ENCODE measurements at places on chromosomes 1 and 21. TPM values are rescaled to one million over a fixed set of nuclear protein-coding genes. Genes with fewer than 3 reads are reported as not detected.

The HSD17B7 gene
- total RNA-seq = 41.9 TPM

The LCE1C gene
- total RNA-seq = not detected

The TAL1 gene
- total RNA-seq = 0.94 TPM

The KRTAP19-3 gene
- not detected for total RNA-seq

The CELA3A gene
- total RNA-seq = not detected

The GPR157 gene
- under 0.01 TPM for total RNA-seq

The AGT gene
- total RNA-seq = 5.3 TPM

The MYBPH gene
- total RNA-seq = not detected

The CFHR1 gene
- 0.31 TPM for total RNA-seq

The RASAL2 gene
- total RNA-seq = 67.3 TPM

The S100A1 gene
- total RNA-seq = 0.94 TPM

The LINGO4 gene
- total RNA-seq = not detected

The CFHR2 gene
- total RNA-seq = not detected

The PFKFB2 gene
- total RNA-seq = 11.6 TPM

The NPHS2 gene
- not detected for total RNA-seq

The LORICRIN gene
- not detected for total RNA-seq

The MAEL gene
- 1.6 TPM for total RNA-seq

The NBPF10 gene
- 1.9 TPM for total RNA-seq

The DCST2 gene
- total RNA-seq = not detected

All from parietal lobe (tissue), 2 donors.